Activated naive CD4-positive, alpha-beta T cell (primary cell): ENCODE measurements at places on chromosomes 4 and X.
A peak's percentile ranks its signal among the peaks of the same experiment; 100 is the strongest.

GRCh38 chr4:6235012-6235411, 34.6 kb upstream of the WFS1 start:
- DNase-seq, result no peak

DNA sequence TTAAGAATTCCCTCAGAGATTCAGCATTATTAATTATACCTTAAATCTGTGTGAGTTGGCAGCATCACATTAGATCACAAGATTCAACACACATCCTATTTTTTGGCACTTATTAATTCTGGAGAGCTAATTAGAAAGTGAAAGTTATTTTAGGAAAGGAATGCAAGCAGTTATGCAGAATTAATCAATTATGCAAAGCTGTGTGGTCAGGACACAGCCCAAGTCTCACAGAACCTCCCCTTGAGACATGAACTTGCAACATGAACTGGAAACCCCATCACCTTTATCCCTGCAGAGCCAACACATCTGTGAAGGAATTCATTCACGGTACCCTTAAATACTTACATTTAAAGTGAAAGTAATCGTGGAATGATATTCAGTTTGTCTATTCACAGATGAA, 80.5 kb downstream of the TSPAN5 start:
- no peak for DNase-seq

DNA sequence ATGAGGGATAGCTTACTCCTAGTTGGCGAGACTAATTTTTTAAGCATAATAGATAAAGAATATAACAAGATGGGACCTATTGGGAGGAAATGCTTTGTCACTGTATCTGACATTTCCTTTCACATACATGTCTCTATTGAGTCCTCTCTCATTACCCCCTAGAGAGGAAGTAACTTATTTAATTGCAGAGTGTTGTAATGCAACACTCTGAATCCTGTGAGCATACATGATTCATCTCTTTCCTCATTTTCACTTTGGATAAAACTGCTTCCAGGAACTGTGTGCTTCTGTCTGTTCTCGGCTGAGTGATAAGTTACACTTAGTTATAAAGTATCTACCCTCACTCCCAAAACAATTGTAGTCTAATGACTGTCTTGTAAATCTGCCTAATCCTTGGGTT, 266.1 kb upstream of the ANXA10 start:
- DNase-seq, result no peak

GRCh38 chr4:8150152-8151090, 8.2 kb downstream of the ABLIM2 start:
- DNase-seq, result no peak

DNA sequence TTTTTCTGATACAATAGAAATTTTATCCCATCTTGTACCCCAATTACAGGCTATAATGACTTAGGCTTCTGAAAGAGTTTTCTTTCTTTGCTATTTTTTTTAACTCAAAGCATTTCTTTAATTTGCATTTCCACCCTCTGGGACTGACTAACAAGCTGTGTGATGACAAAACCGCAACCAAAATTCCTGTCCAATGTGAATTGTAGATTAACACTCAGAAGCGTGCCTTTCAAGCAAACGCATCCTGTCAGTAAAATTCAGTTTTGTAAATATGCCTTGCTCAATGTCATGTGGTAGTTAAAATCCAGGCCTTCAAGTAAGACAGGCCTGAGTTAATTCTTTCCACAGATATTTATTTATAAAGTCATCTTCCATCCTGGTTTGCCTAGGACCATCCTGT, 50.3 kb downstream of the STK32B start:
- no peak for DNase-seq

- DNase-seq, result no peak
Measured at GRCh38 chr4:53365121-53365485, 758 bp downstream of the SCFD2 start.

DNA sequence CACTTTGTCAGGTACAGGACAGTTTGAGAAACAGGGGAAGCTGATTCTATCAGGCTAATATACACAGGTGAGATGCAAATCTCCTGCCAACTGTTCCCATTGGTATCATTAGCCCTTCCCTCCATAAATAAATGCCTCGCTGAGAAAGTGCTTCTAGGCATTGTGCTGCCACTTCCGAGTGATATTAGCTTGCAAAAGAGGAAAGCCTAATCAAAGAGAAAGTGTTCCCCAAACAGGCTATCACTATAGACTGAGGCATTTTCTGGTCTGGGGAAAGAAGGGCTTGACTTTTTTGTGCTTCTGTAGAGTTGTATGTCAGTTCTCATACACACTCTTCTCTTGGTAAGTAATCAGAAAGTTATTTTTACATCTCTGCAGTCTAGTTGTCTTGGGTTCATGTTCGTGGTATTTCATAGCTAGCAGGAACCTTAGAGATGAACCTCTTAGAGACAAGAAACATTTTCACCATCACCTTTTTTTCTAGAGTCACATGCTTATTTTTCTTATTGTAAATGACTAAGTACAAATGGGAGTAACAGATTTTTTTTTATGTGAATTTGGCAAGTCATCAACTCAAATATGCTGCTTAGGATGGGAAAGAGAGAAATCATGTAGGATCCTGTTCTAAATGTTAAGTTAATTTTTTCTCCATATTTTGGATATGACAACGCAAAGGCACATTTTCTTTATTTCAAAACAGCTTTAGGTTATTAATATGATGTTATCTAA, 1009.8 kb downstream of the ADGRL3 start:
- DNase-seq, result no peak

GRCh38 chrX:1246816-1247215, 21.8 kb upstream of the CSF2RA start:
- peak; percentile 74 for DNase-seq

DNA sequence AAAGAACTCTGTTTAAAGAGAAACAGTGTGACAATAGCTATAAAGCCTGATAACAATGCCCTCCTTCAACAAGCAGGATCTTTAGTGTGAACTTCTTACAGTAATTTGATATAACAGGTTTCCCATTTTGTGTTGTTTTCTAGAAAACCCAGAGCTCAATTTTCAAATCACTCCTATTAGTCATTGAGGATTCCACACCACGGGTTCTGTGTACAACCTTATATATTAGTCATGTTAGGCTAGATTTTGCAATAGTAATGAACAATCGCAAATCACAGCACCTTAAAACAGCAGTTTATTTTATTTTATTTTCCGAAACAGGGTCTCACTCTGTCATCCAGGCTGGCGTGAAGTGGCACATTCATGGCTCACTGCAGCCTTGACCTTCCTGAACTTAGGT, 1020.9 kb upstream of the INTU start:
- DNase-seq, result no peak

DNA sequence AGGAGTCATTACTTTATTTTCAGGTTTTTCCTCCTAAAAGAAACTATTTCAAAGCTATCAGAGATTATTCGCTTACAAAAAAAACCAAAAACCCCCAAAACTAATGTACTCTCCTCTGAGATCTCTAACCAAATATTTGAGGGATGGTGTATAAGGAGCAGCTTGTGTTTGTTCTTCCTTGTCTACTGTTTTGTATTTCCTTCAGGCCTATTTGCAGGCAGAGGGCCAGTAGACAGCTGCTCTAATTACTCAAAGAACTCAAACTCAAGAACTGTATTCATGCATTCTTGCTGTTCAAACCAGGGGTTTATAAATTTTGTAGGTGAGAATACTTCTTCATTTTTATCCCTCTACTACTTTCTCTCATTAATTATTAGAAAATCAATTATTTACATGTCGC, 51.3 kb downstream of the SH3RF1 start:
- DNase-seq, result no peak

GRCh38 chr4:159598602-159599001, 495.7 kb downstream of the RAPGEF2 start:
- DNase-seq, result no peak

GRCh38 chrX:37825215-37825842, 22.0 kb downstream of the DYNLT3 start:
- DNase-seq, result peak; percentile 16

GRCh38 chrX:147779173-147779572, 132.5 kb upstream of the FMR1 start:
- DNase-seq, result no peak

GRCh38 chr4:183364025-183364424, 41.8 kb upstream of the CLDN24 start:
- no peak for DNase-seq

DNA sequence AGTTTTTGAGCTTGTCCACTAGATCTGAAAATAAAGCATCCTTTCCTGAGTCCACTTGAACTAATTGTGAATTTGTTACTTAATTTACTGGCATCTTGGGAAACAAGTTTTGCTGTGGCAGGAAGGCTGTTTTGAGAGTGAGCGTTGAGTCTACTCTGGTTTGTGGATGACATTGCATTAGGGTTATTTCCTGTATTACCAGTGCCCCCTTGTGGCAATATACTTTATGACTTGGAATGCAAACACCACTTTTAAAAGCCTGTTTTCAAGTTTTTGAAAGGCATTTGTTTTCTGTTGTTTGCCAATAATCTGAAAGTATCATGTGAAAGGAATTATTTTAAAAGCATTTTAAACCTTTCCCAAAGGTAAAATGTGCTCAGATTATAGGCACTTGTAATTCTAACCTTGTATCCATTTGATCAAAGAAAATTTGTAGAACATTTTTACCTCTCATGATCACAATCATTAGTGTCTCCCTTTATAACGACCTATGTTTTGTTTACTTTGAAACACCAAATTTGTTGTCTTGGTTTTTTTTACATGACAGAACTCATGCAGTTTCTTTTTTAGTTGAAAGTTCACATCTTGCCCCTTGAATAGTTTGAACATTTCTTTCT, 18.0 kb upstream of the CYP2U1 start:
- no peak for DNase-seq

GRCh38 chrX:111854556-111855490, 21.2 kb upstream of the TRPC5OS start:
- no peak for DNase-seq

DNA sequence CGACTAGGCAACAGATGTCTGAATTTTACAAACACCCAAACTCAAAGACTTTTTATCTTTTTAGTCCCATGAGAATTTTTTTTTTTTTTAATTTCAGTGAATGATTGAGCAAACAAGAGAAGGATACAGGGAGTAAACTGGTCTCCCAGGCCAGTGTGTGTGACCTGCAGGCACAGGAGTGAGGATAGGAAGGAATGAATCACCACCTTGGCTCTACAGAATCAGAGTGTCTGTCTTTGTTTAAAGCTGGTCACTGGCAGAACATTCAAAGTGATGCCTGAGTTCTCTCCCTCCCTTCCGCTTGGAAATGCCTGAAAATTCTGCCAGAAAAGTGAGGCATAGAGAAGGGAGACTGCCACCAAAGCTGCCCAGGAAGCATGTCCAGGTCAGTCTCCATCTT, 69.5 kb downstream of the PARM1 start:
- no peak for DNase-seq
